ENCODE measurements at places on chromosomes 7 and 10.

DNA sequence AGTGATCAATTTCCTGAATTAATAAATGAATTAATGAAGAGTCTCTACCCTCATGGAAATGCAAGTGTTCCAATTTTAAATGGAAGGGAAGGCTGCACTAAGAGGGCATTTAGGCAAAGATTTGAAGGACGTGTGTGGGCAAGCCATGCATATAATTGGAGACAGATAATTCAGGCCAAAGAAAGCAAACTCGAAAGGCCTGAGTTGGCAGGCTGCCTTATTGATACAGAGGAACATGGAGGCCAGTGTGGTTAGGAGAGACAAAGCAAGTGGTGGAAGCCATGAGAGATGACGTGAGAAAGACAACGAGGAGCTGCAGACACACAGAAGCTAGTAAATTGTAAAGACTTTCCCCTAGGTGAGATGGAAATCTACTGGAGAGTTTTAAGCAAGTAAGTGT, 15.4 kb upstream of the PCLO start:
- no peak for DNase-seq

GRCh38 chr10:127762925-127763324, 25.9 kb downstream of the FOXI2 start:
- DNase-seq, result no peak

GRCh38 chr10:115833119-115833518, 439.9 kb downstream of the GFRA1 start:
- DNase-seq, result no peak

- no peak for DNase-seq
These were observed 745.9 kb downstream of the GATA3 start for GRCh38 chr10:8800426-8800825.

GRCh38 chr7:94127026-94127425, 122.9 kb upstream of the BET1 start:
- no peak for DNase-seq

GRCh38 chr10:48684792-48685623, at the start of gene WDFY4:
Gene WDFY4, plus strand, starts transcription at chr10:48684873. Its CDS starts 24,860 bp downstream, at chr10:48709733.
- DNase-seq, result no peak
